ENCODE measurements at places on chromosomes 3 and 15.
A peak's percentile ranks its signal among the peaks of the same experiment; 100 is the strongest.

GRCh38 chr3:165440380-165440779 is 244.2 kb upstream of the SLITRK3 start:
- DNase-seq: no peak

DNA sequence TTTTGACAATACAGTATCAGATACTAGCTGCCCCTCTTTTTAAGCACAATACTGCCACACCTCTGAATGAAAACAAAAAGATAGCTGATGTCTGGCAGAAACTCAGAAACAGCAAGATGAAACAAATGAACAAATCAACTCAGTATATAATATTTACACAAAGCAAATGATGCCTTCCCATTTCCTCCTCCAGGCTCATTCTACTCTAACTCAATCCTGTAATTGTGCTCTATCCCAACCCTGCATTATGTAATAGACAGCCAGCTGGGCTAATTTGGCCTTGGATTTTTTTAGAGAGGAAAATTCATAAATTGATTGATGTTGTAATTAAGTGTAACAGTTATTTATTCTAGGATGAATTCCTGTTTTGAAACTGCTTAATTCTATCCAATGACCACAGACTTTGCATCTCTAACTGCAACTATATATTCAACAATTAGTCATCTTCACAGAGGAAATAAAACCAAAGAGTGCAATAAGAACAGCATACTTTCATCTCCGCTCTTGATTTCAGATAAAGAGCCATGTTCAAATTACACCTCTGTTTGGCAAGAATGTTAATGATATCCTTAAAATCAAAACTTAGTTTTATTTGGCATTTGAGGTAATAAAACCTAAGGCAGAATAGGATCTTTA is 6.1 kb downstream of the ATG3 start:
- DNase-seq: no peak

GRCh38 chr3:58093574-58094195 is 85.5 kb downstream of the FLNB start:
- peak; percentile 98 for DNase-seq

- no peak for DNase-seq
Measured at GRCh38 chr15:101727186-101727585, 2.9 kb upstream of the TARS3 start.

- no peak for DNase-seq
Measured at GRCh38 chr3:195907934-195908693, at the start of gene TNK2. Gene TNK2 (minus strand): TSS chr3:195908551. CDS start chr3:195888588, 19,963 bp downstream.

DNA sequence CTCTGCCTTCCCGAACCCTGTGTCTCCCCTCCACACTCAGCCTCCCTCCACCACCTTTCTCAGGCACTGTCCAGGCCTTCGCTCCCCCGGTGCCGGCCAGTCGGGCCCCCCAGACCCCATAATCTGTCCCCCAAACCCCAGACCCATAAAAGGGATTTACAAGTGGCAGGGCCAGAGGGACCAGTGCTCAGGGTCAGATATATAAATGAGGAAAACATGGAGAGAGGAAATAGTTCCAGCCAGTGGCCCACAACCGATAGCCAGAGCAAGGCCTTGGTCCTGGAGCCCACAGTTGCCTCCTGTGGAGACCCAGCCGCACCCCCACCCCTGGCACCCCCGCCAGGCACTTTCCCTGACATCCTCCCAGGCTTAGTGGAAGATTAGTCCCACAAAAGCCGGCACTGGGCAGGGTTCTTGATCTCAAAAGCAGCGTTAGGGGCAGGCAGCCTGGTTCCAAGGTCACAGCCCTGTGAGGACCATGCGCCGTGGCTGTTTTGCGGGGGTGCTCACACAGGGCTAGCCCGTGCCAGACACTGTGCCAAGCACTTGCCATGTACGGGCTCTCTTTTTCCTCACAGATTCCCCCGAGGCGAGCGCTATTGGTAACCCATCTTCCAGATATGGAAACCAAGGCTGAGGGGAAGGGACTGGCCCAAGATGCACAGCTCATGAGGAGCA is 1.1 kb upstream of the PLXND1 start:
- no peak for DNase-seq

DNA sequence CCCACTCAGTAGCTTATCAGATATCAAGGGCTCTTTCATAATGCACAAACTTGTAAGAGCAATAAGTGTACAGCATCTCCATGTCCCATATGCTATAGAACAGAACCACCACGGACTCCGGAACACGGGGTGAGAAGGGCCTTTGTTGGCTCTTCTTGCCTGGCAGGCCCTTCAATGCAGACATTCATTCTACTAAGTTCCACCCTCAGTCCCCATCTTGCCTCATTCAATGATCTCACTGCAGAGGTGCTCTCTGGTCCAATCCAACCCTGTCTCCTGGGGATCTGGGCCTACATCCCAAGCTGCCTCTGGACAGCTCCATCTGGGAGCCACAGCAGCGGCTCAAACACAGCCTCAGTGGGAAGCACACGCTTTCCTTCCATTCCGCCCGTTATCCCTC is 16.8 kb downstream of the HACD2 start:
- DNase-seq: no peak

DNA sequence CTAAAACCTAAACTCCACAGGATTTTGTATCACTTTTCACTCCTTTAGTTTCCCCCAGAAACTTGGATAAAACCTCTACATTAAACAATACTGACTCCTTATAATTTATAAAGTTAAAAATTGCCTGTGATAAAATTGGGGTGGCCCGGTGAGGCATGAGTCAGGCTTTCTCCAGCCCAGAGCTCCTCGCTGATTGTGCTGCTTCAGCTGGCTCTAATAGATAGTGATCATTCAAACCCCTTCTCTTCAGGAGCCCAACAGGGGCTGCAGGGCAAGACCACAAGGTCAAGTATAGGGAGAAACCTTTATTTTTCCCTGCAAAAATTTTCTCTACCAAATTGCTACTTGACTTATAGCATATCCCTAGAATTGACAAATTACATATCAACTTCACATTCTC is 308.2 kb downstream of the PLCL2 start:
- peak; percentile 16 for DNase-seq

DNA sequence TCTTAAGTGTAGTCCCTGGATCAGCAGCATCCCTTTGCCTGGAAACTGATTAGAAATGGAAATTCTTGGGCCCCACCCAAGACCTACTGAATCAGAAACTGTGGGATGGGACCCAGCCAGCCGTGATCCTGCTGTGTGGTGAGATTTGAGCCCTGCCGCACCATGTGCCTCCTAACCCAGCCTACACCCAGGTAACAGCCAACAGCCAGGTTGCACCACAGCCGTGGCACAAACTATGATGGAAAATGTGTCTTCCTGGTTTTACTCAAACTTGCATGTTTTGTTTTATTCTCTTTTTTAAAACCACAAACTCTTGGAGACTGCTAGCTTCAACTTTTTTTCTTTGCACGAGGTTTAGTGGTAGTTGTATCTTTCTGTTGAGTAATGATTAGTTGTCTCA is 2.6 kb downstream of the LIMD1 start:
- no peak for DNase-seq

GRCh38 chr15:65303687-65304380 is 643 bp upstream of the RNU5B-1 start:
- DNase-seq: peak; percentile 59

GRCh38 chr15:55281517-55282228 is 7.9 kb downstream of the RAB27A start:
- DNase-seq: no peak

DNA sequence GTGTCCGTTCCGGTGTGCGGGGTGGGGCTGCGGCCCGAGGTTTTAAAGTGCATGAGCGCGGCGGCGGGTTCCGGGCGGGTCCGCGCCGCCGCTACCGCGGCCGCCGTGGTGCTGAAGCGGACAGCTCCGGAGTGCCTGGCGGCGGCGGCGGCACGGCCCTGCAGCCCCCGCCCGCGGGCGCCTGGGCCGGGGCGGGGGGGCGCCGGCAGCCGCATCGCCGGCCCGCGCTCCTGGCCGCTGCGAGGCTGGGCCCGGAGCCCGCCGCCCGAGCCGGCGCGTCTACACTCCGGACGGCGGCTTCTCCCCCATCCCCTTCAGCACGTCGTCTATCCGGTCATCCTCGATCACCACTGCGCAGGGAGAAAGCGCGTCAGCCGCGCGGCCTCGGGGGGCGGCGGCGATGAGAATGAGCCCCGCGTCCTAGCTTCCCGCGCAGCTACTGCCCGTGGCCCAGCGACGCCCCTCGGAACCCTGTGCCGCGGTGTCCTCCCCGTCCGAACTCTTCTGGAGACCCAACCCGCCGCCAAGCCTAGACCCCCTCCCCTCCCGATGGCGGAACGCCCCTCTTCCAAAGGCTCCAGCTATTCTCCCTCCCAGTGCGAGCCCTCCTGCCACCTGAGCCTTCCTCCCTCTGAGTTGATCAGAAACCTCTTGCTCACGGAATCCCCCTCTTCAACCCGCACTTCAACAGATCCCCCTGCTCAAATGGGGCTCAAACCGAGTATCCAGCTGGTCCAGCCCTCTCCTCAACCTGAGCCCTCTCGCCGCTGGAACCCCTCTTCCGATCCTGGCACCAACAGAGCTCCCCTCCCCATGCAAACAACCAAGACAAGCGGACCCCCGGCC is 1.3 kb downstream of the CAMK2N2 start:
- no peak for DNase-seq

- DNase-seq: no peak
Measured at GRCh38 chr15:50113992-50114780, 4.8 kb downstream of the ATP8B4 start.

DNA sequence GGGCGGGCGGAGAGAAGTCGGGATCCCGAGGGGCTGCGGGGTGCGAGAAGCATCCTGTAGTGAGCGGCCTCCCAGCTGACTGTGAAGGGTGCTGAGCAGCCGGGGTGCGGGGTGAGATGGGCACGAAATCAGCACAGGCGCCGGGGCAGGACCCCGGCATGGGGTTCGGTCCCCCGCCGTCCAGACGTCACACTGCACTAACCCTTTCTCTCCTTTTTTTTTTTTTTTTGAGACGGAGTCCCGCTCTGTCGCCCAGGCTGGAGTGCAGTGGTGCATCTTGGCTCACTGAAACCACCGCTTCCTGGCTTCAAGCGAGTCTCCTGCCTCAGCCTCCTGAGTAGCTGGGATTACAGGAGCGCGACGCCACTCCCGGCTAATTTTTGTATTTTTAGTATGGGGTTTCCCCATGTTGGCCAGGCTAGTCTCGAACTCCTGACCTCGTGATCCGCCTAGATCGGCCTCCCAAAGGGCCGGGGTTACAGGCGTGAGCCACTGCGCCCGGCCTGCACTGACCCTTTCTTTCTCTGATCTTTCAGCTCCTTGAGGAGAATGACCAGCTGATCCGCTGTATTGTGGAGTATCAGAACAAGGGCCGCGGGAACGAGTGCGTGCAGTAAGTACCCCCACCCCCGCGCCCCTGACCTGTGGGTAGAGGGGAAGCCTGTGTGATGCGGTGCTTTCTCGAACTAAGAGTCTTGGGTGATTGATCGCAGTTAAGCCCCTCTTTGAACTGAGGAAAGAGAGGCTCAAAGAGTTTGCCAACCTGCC is 513 bp downstream of the SS18L2 start:
- no peak for DNase-seq

DNA sequence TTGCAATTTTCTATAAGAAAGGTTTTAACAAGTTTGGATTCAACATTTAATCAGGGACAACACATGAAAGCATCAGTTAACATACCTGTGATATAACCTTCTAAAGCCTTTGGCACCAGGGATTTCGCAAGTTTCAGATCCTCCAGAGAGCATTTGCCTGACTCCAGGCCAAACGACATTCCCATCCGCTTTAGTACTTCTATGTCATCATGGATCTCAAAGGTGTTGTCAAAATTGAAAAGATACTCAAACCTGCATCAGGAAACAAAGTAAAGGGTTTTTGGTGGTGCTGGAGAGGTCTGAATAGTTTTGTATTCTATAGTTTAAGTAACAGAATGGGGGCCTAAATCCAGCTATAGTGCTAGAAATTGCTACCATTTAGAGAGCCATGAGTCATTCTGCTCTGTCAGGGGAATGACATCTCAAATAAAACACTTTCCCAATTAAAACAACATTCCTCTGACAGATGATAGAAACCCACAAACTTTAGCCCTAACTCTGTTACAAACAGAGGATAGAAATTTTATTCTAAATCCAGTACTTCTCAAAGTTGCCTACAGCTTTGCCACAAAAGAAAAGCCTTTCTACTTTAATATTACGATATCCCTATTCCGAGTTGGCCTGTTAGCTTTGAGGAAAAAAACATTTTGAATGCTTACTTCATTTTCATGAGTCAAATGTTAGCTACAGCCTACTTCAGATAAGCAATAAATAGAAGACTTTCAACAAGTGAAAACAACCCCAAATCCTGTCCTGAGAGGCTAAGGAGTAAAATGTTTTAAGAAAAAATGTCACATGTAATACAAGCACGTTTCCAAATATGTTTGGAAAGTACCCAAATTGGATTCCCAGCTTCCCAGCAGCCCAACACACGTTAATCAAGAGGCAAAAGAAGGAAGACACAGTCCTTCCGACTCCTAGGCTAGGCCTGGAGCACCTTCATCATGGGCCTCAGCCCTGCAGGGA is 83.4 kb downstream of the ATP1B3 start:
- DNase-seq: peak; percentile 62

GRCh38 chr3:37973246-37974054 is 17.1 kb upstream of the VILL start:
- no peak for DNase-seq

DNA sequence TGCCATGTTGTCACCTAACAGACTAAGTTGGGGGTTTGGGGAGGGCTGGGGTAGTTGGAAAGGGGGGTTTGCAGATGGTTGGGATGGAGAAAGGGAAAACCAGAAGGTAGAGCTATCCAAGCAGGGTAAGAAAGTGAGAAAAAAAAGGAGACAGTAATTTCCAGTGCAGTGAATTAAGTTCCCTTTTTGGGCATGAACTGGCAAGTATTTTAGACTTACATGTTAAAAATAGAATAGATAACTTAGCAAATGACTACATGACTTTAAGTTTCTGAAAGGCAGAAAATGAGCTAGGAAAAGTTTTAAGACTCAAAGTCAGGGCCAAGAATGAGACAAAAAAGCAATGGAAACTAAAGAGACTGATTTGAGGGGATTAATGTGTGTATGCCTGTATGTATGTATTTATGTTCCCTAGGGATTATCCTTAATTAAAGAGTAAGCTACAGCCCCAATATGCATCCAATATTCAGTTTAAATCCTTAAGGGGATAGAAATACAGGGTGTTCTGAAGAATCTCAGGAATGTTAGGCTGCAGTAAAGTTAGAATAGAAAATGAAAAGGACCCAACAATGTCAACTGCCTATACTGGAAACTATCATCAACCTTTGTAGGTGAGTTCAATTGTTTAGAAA is 285.2 kb upstream of the MME start:
- DNase-seq: no peak

DNA sequence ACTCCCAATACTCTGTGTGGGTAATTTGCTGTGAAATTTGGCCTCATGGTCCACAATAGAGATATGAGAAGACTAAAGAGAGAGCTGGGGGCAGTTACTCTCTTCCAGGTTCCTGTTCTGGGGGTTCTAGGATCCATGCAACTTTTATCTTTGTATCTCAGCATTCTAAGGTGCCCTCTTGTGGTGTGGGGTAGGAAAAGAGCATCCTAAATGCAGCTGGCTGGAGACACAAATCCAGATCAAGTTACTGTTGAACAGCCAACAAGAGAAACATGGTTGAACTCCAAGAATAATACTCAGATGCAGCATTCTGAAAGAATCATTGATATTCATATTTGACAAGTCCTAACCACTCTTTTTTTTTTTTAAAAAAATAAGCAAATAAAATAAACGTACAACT is 238.2 kb downstream of the GREM1 start:
- peak; percentile 7 for DNase-seq

GRCh38 chr3:188148318-188148717 is 5.6 kb upstream of the LPP start:
- no peak for DNase-seq

- DNase-seq: no peak
Measured at GRCh38 chr3:48466386-48467109, 20.0 kb downstream of the ATRIP start.

- DNase-seq: no peak
Measured at GRCh38 chr3:27927882-27928281, 205.8 kb upstream of the EOMES start.

Measured in NCI-H226 (cell line).